ENCODE measurements at places on chromosomes 3 and 15.

DNA sequence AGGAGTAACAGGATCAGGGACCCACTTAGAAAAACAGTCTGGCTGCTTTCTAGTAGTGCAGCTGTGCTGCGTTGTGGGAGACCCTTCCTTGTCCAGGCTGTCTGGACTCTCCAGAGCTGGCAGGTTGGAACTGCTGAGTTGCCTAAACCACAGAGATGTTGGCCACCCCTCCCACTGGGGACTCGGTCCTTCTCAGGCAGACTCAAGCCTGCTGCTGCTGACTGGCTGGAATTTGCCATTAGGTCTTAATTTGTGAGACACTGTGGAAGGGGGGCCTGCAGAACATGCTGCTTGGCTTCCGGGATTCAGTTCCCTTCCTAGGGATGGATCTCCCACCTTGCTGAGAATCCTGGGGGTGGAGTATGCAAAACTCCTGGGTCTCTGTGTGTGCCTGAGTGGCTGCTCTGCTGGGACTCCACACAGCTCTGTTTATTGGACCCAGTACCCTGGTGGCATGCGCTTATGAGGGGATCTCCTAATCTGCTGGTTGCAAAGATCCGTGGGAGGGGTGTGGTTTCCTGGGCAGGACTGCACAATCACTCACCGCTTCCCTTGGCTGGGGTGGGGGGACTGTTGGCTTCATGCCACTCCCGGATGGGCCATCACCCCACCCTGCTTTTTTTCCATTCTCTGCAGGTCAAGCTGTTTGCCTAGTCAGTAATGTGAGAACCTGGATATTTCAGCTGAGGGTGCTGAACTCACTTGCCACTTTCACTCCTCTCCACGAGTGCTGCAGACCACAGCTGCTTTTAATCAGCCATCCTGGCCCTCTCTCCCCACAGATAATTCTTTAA lies 150.5 kb downstream of the CFAP20DC start:
- DNase-seq: peak; percentile 14

GRCh38 chr15:92324101-92324963 lies 69.3 kb upstream of the ST8SIA2 start:
- DNase-seq: no peak

GRCh38 chr15:55586808-55587207 lies 1.3 kb downstream of the PYGO1 start:
- no peak for DNase-seq

DNA sequence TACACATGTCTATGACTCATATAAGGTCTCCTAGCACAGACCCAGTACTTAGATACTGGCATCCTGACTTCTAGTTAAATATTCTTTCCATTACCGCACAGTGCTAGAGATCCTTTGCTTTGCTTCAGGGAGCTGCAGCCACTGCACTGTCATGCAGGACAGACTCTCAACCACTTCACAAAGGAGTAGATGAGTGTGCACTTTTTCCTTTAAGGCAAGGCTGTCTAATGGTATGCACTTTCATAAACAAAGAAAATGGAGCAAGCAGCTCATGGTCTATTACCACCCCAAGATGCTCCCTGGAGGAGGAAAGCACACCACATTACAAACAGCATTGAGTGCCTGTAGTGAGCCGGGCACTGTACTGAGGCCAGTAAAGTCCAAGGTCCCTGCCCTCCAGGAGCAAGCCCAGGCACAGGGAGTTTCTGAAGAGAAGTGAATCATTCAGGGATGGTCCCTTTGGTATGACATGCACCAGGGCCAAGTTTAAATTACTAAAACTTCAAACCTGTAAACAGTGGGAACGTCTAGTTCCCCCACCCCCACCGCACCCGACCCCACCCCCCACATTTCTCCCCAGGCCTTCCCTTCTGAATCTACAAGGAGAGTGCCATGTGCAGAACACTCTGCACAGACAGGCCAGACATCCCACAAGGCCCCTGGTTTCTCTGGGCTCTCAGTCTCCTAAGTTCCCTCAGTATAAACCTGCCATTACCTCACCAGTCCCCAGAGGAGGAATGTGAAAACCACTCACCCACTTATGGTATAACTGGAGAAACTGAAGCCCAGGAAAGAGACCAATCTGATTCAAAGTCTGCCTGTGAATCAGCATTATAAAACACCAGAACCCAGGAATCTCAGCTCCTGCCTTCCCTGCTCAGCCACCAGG lies 107.8 kb upstream of the BCL6 start:
- DNase-seq: no peak

- DNase-seq: no peak
Measured at GRCh38 chr3:46325645-46326300, 28.1 kb upstream of the CCR2 start.

GRCh38 chr3:165347526-165347925 lies 151.3 kb upstream of the SLITRK3 start:
- no peak for DNase-seq

DNA sequence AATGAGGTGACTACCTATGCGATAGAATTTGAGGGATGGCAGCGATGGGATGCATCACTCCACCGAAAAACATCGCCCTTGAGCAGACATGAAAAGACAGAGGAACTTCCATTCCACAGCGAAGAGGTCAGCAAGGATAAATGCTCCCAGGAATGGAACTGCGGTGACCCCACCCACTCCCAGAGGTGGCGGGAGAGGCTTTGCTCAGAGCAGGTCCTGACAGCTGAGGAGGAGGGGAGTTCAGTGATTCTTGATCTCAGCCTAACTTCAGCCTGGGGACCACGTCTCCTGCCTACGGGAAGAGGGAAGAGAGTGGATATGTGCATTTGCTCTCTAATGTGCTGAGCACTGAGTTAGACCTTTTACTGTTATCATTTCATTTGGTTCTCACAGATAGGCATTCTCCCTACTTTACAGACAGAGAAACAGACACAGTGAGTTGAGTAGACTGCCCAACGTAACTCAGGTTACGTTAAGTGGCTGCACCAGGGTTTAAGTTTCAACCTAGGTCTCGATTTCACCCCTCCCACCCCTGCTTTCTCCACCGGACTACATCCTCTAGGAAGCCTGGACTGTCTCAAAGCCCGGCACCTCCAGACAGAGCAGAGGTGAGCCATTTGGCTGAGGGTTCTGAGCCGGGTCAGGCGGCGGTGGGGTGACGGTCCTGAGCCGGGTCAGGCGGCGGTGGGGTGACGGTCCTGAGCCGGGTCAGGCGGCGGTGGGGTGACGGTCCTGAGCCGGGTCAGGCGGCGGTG lies 170.0 kb downstream of the RAB11A start:
- DNase-seq: no peak

DNA sequence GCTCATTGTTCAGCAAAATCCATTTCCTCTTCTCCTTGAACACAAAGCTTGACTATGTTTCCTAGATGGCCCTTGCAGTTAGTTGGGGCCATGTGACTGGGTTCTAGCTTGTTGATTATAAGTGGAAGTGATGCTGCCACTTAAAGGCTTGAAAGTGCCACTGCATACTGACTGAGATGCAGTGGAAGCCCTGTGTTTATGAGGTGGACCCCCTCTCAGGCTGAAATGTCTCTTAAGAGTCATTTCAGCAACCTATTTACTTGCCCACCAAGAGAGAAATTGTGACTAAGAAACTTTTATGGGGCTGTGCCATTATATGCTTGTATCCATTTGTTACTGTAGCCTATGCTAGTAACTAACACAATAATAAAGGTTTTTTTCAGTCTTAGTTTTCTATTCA lies 8.4 kb upstream of the ANP32A start:
- no peak for DNase-seq

DNA sequence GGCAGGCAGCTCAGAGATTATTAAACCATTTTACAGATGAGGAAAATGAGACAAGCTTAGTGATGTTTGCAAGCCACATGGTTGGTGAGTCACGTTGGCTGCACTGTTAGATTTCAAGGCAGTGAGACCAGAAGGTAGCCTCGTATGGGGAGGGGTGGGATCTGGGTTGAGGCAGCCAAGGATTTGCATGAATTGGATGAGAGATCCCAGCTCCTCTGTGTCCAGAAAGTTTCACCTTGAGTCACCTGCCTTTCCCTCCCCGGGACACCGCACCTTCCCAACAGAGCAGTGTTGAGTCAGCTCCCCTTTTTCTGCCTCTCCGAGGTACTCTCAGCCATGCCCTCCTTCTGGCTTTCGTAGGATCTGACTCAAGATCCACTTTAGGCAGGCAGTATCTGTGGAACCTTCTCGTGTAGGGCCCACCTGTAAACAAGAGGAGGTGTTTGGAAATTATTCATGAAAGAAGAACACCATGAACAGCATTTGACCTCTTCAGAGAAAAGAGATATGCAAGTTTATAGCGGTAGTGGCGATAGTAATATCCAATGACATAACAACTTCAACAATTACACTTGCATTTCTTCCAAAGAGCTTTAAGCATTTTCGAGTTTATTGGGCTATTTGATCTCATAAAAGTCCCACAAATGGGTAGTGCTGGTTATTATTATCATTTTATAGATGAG lies 46.8 kb upstream of the VPS8 start:
- no peak for DNase-seq

DNA sequence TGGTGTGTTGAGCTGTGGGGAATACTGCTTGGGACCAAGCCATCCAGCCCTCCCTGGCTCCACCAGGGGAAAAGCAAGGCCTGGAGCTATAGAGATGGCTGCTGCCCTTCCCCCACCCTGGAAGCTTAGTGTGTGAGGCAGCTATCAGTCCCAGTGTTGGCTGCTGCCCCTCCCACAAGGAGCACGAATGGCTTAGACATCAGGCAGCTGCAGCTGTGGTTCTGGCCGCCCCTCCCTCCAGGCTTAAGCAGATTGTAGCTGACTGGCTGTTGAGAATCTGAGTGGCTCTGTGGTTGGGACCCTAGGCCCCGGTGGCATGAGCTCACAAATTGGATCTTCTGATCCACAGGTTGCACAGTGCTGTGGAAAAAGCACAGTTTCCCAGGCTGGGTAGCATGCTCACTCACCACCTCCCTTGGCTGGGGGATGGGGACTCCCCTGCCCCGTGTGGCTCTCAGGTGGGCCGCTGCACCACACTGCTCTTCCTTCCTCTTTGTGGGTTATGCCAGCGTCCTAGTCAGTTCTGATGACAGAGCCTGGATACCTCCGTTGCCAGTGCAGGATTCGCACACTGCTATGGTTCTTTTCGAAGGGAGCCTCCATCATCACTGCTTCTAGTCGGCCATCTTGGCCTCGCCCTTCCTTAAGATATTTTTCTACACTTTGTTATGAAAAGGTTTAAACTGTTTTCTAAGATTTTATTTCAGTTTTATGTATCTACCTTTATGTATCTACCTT lies 21.2 kb upstream of the SUCNR1 start:
- no peak for DNase-seq

DNA sequence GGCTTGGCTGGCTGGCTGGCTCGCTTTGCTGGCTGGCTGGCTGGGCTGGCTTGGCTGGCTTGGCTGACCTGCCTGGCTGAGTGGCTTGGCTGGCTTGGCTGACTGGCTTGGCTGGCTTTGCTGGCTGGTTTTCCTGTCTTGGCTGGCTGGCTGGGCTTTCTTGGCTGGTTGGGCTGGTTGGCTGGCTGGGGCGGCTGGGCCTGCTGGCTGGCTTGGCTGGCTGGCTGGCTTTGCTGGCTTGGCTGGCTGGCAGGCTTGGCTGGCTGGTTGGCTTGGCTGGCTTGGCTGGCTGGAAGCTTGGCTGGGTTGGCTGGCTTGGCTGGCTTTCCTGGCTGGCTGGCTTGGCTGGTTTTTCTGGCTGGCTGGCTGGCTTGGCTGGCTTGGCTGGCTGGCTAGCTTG lies 435.6 kb downstream of the GOLGA6L6 start:
- peak; percentile 12 for DNase-seq

- DNase-seq: no peak
Measured at GRCh38 chr3:186362537-186362842, 456 bp upstream of the DGKG start.

- no peak for DNase-seq
Measured at GRCh38 chr3:156433138-156433537, 121.8 kb downstream of the SSR3 start.

GRCh38 chr3:31974964-31975363 lies 6.1 kb downstream of the OSBPL10 start:
- no peak for DNase-seq

- no peak for DNase-seq
Measured at GRCh38 chr3:29513236-29513635, 232.4 kb downstream of the RBMS3 start.

DNA sequence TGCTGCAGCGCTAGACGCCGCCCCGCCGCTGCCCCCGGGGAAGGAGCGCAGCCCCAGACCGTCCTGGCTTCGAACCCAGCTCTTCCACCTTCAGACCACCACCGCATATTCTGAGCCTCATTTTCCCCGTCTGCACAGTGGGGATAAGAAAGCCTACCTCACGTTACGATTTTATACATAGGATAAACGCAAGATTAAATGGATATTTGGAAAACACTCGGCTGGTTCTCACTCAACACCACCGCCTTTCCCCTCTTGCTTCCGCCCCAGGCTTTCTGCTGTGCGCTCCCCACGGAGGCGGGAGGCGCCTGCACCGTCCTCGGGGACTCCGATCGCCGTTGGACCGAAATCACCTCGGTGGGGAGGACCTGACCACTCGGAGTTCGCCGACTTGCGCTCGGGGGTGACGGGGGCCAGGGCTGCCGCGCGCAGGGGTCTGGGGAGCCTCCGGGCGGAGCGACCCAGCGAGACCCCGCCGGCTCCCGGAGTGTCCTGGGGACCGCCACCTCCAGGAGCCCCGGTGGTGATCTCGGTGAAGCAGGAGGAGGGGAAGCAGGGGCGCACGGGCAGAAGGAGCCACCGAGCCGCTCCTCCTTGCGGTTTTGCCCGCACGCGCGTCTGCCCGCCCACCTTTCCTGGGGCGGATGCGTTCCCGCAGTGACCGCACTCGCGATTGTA lies 4.0 kb downstream of the FBXL22 start:
- DNase-seq: peak; percentile 53

DNA sequence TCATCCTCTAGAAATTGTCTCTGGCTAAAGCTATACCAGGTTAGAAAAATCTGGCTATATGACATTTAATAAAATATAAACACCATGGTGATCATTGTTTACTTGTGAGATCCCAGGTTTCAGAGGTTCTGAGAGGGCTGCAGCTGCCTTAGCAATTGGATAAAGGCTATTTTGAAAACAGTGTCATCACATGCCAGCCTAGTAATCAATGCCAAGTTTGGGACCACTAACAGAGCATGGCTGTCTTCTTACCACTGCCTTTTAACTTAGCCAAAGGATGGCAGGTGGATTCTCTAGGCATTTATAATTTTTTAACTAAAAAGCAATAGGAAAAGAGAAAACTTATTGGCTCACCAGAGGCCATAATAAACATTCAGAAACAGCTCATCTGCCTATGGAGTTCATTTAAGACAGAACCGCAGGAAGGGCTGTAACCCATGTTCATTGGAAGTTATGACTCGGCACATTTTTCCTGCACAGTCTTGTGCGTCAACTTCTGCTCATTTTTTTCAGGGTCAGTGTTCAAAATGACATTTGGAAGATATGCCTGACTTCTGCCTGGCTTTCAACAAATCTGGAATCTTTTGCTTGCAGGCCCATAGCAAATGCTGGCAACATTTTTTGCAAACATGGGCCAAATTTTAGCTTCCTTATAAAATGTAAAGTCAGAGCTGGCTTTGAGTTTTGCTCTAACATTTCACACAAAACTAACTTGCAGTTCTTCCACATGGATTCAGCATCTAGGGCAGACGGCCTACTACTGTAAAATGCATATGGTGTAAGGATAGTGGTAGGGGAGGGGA lies 476.0 kb upstream of the TBL1XR1 start:
- DNase-seq: no peak

GRCh38 chr3:66338927-66339326 lies 118.1 kb downstream of the SLC25A26 start:
- DNase-seq: no peak

GRCh38 chr3:195893044-195893395 lies 15.3 kb downstream of the TNK2 start:
- no peak for DNase-seq

All from activated CD8-positive, alpha-beta memory T cell treated with anti-CD3 and anti-CD28 coated beads, Interleukin-2, amount 50 U/mL, for 4 hours (primary cell).